ENCODE measurements at places on chromosomes 6 and 20. TPM values are rescaled to one million over a fixed set of nuclear protein-coding genes. Genes with fewer than 3 reads are reported as not detected.

DNA sequence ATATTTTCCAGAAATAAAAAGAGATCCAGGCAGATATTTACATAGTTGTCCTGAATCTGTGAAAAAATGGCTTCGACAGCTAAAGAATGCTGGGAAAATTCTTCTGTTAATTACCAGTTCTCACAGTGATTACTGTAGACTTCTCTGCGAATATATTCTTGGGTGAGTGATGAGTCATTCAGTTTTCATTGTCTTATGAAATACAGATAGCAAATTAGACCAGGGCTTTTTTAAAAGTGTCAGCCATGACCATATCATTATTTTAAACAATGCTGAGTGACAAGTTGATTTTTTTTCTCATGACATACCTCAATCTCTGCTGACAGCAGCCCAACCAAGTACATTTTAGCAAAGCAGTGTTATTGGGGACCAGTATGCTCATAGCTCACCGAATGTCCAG, 32.8 kb downstream of the TSPYL4 start:
- DNase-seq: no peak

DNA sequence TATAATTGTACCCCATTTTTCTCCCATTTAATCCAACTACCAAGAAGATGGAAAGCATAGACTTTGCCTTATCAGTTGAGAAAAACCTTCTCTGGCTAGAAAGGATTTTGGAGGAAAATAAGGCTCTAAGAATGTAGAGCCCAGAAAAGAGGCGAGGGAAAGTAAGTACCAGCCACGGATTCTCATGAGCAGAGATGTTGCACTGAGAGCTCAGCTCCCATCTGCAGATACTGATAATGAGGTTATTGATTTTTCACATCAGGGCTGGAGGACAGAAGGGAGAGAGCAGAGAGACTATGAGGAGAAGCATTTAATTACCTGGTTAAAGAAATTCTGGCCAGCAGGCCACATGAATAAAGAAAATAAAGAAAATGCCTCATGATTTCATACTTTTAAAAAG, 104.4 kb upstream of the FAM184A start:
- DNase-seq: no peak

DNA sequence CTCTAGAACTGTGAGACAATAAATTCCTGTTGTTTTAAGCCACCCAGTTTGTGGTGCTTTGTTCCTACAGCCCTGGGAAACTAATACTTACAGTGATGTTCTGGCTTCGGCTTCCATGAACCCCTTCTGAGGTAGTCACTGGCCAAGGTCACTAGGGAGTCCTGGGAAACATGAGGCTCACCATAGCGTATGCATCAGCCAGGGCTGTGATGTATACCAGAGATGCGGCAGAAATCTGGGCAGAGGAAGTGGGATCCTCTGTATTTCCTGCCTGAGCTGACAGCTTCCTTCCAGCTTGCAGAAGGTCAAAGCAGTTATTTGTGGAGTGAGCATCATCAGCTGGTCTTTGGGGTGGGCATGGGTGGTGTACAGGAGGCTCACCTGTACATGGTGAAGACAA, 27.9 kb downstream of the KAT14 start:
- no peak for DNase-seq

DNA sequence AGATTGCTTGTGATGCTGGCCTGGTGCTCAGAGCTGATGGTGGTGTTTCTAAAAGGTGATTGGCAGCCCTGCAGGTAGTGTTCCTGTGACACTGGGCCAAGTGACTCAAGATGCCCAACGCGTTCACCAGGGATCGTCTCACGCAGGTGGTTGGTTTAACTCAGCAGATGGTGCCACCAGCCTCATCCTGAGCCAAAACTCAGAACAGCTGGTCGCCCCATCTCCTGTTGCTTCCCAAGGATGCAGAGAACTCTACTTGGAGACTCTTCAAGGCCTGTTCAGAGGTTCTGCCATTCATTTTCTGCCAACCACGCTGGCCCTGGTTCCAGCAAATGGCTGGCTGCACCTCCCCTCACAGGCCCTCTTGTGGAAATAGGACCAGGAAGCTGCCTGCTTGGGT, 394.4 kb downstream of the CDH26 start:
- no peak for DNase-seq

DNA sequence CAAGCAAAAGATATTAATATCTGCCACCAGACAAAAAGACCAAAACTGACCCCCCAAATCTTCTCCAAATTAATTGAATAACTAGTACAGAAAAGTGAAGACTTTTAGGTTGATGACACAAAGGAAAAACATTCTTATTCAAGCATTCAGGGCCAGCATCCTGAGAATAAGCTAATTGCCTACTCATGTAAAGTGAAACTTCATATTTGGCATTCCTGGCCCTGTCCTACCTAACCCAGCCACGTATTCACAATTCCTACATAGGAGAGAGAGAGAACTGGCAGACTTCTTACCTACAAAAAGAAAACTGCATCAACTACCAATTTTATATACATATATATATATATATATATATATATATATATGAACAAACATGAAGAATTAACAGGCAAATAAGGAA, 4.9 kb upstream of the ASCC3 start:
- no peak for DNase-seq

DNA sequence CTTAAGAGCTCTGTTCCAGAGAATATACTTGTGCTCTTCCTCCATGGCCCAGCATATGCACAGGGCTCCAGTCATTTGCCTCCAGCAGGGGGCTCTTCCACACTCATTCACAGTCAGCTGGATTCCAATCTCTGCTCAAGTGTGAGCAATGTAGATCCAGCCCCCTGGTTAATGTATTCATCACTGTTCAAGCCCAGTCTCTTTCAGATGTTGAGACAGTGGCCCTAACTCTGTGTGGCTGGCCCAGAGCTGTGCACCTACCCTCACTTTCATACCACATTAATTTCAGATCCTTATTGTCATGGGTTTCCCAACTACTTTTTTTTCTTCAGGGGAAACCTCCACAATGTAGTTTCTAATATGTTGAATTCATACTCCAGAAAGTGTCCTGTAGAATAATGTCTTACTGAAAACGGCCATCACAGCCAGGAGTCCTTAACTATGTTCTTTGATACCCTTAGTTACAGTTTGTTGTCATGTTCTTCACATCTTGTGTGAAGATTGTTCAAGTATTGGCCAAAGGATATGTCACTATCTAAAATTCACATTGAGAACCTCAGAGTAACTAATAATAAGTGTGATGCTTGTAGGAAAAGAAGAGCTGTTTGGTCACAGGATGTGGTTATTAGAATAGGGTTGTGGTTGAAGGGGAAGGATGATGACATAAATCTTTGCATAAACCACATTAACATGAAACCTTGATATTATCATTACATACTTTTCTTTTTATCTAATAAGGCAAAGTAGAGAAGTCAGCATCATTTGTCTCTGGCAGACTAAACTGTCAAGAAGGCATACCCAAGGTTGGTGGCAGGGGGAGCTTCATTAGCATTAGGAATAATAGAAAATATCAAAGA, 14.4 kb upstream of the HLA-DQA1 start:
- DNase-seq: no peak

DNA sequence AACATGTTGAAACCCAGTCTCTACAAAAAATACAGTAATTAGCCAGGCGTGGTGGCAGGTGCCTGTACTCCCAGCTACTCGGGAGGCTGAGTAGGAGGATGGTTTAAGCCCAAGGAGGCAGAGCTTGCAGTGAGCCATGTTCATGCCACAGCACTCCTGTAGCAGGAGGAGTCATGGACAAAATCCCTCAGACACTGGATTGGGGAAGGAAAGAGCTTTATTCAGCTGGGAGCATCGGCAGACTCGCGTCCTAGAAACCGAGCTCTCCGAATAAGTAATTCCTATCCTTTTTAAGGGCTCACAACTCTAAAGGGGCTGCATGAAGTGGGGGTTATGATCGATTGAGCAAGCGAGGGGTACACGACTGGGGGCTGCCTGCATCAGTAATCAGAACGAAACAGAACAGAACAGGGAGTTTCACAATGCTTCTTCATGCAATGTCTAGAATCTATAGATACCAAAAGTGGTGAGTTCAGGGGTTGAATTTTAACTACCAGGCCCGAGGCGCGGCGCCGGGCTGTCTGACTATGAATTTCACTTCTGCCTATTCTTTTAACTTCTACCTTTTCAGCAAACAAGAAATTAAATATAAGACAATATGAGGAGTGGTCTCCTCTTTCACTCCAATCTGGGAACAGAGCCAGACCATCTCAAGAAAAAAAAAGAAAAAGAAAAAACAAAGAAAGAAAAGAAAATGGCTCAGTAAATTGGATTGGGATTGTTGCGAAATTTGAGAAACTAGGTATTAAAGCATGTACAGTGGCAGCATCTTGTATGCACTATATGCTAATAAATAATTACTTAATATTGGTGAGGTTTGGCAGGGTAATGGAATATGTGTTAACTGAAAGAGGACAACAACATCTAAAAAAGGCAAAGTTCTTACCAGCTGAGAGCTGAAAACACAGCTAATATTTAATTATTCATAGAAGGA, 23.6 kb downstream of the HMGN4 start:
- DNase-seq: no peak

LST1 gene
- polyA plus RNA-seq: 24.7 TPM
